ENCODE measurements at places on chromosomes 7 and 10.

- no peaks in the 10 kb centered on the region for H3K4me1 ChIP-seq
- H3K27me3 ChIP-seq: no peaks in the 10 kb centered on the region
- no peak overlapping the region for H3K27ac ChIP-seq
- DNase-seq: no peak
- no peak overlapping the region for H3K4me3 ChIP-seq
Observed at GRCh38 chr7:148385009-148385682, 205.4 kb upstream of the C7orf33 start.

GRCh38 chr10:33237736-33238624 is 96.5 kb downstream of the NRP1 start:
- no peaks in the 10 kb centered on the region for H3K4me1 ChIP-seq
- no peak for DNase-seq
- H3K36me3 ChIP-seq: no peaks in the 10 kb centered on the region
- no peak overlapping the region for H3K4me3 ChIP-seq
- H3K27ac ChIP-seq: no peak overlapping the region
- no peaks in the 10 kb centered on the region for H3K27me3 ChIP-seq

DNA sequence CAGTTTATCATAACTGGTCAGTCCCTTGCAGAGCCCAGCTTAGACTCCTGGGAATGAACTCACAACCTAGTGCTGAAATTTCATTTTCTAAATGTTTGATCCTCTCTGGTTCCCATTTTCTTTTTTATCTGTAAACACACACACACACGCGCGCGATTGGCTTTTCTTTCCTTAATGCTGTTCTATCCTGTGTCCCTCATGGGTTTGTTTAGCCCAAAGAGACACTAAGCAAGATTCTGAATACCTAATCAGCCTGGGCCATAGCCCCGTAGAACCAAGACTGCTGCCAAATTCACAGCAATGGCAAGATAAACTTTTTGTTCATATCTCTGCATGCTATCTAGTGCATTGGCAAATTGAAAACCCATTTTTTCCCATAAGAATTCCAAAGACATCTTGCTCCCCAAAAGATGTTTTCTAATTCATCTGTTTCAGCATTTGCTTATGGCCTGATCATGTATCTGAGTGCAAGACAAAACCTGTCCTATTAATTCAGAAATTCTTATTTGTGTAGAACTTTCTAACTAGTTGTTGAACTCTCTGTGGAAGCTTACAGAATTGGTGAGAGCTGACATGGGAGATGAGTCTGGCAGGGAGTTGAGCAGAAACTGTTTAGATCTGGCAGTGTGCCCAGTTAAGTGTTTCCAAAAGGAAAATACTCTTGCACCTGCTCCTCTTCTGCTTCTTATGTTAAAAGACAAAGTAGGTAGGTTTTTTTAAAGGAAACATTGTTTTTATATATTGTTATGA is 1.8 kb upstream of the IFIT1 start:
- no peaks in the 10 kb centered on the region for H3K36me3 ChIP-seq
- H3K4me1 ChIP-seq: peaks cover 7% of the 10 kb centered on the region
- DNase-seq: no peak
- no peak overlapping the region for H3K27ac ChIP-seq
- no peaks in the 10 kb centered on the region for H3K27me3 ChIP-seq
- H3K4me3 ChIP-seq: no peak overlapping the region

GRCh38 chr10:13048762-13049161 is 47.2 kb upstream of the CCDC3 start:
- H3K4me1 ChIP-seq: no peaks in the 10 kb centered on the region
- no peaks in the 10 kb centered on the region for H3K36me3 ChIP-seq
- H3K27me3 ChIP-seq: no peaks in the 10 kb centered on the region
- no peak overlapping the region for H3K4me3 ChIP-seq

DNA sequence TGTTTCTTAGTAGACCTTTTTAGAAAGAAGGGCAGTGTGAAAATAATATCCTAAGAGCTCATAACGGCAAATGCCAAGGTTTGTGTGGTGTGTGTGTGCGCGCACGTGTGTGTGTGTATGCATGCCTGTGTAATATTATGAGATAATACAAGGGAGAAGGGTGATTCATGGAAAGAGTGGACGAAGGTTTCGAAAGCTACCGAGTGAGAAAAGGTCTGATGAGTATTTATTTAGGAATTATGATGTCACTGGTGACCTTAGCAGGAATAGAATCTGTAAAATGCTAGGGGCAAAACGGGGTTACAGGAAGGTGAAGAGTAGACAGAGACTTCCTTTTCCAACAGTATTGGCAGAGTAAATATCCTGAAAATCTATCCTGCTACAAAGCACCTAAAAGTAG is 107.3 kb downstream of the AHR start:
- H3K27ac ChIP-seq: no peak overlapping the region
- DNase-seq: no peak
- H3K36me3 ChIP-seq: no peaks in the 10 kb centered on the region
- H3K4me3 ChIP-seq: no peak overlapping the region

Data from thymus (tissue), 14 donors.